ENCODE measurements at places on chromosomes 16 and 17. TPM values are rescaled to one million over a fixed set of nuclear protein-coding genes. Genes with fewer than 3 reads are reported as not detected.

Gene STAC2
- total RNA-seq = 2.3 TPM

- H3K4me3 ChIP-seq = no peak overlapping the region
- no peaks in the 10 kb centered on the region for H3K4me1 ChIP-seq
- DNase-seq = no peak
- H3K36me3 ChIP-seq = no peaks in the 10 kb centered on the region
Observed at GRCh38 chr16:78663690-78664089, 564.2 kb downstream of the WWOX start.

DNA sequence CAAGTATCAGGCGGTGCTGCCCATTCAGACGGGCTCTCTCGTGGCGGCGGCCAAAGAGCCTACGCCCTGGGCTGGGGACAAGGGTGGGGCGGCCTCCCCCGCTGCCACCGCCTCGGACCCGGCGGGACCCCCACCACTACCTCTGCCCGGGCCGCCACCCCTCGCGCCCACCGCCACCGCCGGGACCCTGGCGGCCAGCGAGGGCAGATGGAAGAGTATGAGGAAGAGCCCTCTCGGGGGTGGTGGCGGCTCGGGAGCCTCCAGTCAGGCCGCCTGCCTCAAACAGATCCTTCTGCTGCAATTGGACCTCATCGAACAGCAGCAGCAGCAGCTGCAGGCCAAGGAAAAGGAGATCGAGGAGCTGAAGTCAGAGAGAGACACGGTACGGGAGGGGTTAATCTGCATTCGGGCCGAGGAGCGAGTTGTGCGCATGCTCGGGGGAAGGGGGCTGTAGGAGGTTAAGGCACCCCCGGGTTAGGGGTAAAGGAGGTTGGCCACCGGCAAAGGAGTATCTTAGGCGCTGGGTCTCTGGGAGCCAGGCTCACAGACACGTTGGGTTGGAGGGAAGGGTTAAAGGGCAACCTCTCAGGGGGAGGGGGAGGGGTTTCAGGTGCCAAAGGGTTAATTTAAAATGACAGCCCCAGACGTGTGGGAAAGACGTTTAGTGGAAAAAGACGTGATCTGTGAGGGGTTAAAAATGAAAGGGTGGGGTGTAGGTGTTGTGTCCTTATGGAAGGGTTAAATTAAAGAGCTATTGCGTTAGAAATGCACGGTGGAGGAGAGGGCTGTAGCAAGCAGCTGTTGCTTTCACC is 1.4 kb downstream of the MSL1 start:
- H3K36me3 ChIP-seq = peaks cover 24% of the 10 kb centered on the region
- H3K4me3 ChIP-seq = peak overlapping the region; percentile 100
- no peaks in the 10 kb centered on the region for H3K27me3 ChIP-seq
- peak overlapping the region; percentile 97 for H3K27ac ChIP-seq
- H3K4me1 ChIP-seq = no peaks in the 10 kb centered on the region

Gene EIF3C
- total RNA-seq = 161 TPM

Gene KRT24
- not detected for total RNA-seq

Gene PPP1R1B
- total RNA-seq = not detected

Gene KRTAP4-5
- not detected for total RNA-seq

DNA sequence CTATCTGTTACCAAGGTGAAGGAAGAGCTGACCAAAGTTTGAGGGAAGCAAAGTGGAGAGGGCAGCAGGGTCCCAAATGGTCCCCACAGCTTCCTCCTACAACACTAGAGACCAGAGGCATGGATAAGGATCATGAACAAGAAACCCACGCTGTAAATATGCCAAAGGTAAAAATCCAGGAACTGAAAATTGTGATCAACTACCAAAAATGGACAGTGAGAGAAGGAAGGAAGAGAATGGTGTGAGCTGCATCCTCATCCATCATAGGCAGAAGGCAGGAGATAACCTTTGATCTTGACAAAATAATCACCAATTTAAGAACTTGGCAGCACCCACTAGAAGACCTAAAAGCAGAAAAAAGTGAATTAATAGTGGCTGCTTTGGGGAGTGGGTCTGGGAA is 66.2 kb downstream of the CYTH1 start:
- H3K36me3 ChIP-seq = no peaks in the 10 kb centered on the region
- no peak for DNase-seq
- H3K27me3 ChIP-seq = no peaks in the 10 kb centered on the region
- peaks cover 59% of the 10 kb centered on the region for H3K4me1 ChIP-seq
- H3K27ac ChIP-seq = peak overlapping the region; percentile 67
- H3K4me3 ChIP-seq = no peak overlapping the region

Gene TRPV3
- total RNA-seq = 2.8 TPM

- no peaks in the 10 kb centered on the region for H3K36me3 ChIP-seq
- H3K4me1 ChIP-seq = no peaks in the 10 kb centered on the region
- H3K4me3 ChIP-seq = no peak overlapping the region
- no peak for DNase-seq
Observed at GRCh38 chr16:84807776-84808175, 12.0 kb upstream of the CRISPLD2 start.

- no peak overlapping the region for H3K27ac ChIP-seq
- H3K27me3 ChIP-seq = no peaks in the 10 kb centered on the region
- no peak overlapping the region for H3K4me3 ChIP-seq
- H3K4me1 ChIP-seq = no peaks in the 10 kb centered on the region
Observed at GRCh38 chr17:66684261-66684660, 150.7 kb upstream of the CACNG5 start.

DNA sequence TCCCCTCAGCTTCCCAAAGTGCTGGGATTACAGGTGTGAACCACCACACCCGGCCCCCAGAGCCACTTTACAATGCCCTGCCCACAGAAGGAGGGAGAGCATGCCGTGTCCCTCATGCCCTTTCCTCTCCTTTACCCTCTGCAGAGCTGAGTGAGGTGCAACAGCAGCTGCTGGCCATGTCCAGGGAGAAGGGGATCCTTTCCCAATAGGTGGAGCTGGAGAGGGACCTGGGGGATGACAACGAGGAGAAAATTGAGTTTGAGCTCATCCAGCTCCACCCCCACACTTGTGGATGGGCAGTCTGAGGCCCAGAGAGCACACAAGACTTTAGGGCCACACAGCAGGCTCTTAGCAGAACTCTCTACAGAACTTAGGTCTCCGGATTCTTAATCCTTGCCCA is 7.9 kb upstream of the GSDMA start:
- no peaks in the 10 kb centered on the region for H3K36me3 ChIP-seq
- H3K4me1 ChIP-seq = peaks cover 22% of the 10 kb centered on the region
- no peak for DNase-seq
- no peak overlapping the region for H3K4me3 ChIP-seq

DNA sequence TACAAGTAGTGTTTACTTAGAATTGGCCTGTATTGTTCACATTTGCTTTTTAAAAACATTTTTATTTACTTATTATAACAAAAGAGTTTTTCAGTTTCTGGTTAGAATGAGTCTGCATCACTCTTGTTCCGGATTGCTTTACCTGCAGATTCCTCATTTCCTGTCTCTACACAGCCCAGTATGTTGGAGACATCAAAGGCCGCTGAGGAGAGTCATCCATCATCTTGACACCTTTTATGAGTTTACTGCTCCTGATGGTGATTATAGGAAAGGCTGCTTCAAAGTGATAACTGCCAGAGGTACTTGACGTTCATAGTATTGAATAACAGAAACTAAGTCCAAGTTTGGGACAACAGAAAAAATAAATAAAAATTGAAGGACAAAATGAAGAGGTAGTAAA is 490.5 kb upstream of the CA10 start:
- no peaks in the 10 kb centered on the region for H3K4me1 ChIP-seq
- no peaks in the 10 kb centered on the region for H3K27me3 ChIP-seq
- H3K36me3 ChIP-seq = no peaks in the 10 kb centered on the region

DNA sequence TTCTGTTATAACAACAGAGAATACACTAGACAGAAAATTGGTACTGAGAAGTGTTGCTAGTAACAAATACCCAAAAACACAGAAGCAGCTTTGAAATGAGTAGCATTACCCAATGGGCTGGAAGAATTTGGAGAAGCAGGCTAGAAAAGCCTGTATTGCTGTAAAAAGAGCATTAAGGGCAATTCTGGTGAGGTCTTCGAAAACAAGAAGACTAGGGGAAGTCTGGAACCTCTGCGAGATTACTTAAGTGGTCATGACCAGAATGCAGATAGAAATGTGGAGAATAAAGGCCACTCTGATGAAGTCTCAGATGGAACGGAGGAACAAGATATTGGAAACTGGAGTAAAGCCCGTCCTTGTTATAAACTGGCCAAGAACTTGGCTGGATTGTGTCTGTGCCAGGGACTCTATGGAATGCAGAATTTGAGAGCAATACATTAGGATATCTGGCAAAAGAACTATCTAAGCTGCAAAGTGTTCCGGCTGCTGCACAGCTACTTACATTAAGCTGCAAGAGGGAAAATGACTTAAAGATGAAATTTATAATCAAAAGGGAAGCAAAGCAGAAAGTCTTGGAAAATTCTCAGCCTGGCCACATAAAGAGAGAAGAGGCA is 44.9 kb upstream of the PEMT start:
- peaks cover 3% of the 10 kb centered on the region for H3K4me1 ChIP-seq
- no peaks in the 10 kb centered on the region for H3K27me3 ChIP-seq
- no peak overlapping the region for H3K4me3 ChIP-seq
- H3K27ac ChIP-seq = no peak overlapping the region
- no peaks in the 10 kb centered on the region for H3K36me3 ChIP-seq

DNA sequence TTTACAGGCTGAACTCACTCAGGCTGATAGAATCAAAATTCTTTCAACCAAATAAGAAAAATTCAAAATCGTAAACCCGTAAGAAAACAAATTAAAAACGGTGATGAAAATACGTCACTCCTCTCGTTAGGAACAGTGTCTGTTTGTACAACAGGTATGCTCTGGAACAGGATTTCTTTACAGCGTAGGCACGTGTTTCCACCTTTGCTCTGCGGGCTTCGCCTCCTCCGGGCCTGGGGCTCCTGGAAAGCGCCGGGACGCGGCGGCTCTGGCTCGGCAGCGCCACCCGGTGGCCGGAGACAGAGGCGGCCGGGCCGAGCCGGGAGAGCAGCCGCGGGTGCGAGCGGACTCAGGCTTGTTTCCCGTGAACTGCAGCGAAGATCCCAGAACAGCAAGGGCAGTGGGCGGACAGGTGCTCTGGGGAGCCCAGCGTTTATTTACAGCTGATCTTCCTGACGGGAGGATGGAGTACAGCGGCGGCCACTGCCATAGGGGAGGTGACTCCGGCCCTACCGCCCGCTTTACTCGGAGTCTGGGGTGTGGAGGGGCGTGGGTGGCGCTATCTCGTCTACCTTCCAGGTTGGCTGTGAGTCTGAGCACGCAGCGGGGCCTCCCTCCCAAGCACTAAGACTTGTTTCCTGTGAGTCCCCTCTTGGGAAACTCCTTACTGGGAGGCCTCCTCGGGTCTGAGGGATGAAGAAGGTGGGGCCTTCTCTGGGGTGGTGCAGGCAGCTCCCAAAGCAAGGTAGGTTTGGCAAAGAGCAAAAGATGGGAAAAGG is 40.5 kb upstream of the ATP2A3 start:
- no peak overlapping the region for H3K4me3 ChIP-seq
- peaks cover 41% of the 10 kb centered on the region for H3K4me1 ChIP-seq
- no peak overlapping the region for H3K27ac ChIP-seq
- H3K36me3 ChIP-seq = peaks cover 35% of the 10 kb centered on the region
- no peak for DNase-seq

- H3K4me3 ChIP-seq = no peak overlapping the region
- no peak overlapping the region for H3K27ac ChIP-seq
- no peak for DNase-seq
- H3K4me1 ChIP-seq = no peaks in the 10 kb centered on the region
- H3K27me3 ChIP-seq = no peaks in the 10 kb centered on the region
Observed at GRCh38 chr16:54312502-54312991, 26.0 kb upstream of the IRX3 start.

Gene CHST4
- not detected for total RNA-seq

DNA sequence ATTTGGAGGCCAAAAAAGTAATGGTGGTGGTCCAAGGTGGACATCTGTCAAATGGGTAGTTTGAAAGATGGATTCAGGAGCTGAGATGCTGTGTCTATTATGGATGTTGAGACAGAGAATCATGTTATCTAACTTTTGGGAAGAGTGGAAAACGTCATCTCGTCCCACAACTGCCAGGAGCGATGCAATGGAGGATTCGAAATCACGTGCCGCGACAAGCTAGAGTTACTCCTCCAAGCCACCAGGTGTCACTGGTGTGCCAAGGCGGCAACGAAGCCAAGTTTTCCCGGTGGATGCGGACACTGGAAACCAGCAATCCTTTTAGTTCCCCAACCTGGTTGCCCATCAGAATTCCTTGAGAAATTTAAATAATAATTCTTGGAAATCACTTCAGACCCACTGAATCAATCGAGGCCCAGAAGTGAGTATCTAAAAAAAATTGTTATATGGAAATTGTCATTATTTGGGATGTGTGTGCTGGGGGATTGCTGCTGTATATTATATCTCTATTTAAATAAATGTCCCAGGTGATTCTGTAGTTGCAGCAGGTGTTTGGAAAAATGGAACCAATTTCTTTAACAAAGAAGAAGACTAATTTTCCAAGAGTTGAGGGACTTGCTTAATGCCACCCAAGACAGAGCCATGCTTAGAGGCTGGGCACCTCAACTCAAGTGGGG is 206.1 kb downstream of the HAPSTR1 start:
- H3K27ac ChIP-seq = no peak overlapping the region
- H3K36me3 ChIP-seq = no peaks in the 10 kb centered on the region
- no peaks in the 10 kb centered on the region for H3K4me1 ChIP-seq
- H3K27me3 ChIP-seq = no peaks in the 10 kb centered on the region
- H3K4me3 ChIP-seq = no peak overlapping the region
- DNase-seq = no peak

- no peak overlapping the region for H3K27ac ChIP-seq
- H3K27me3 ChIP-seq = no peaks in the 10 kb centered on the region
- H3K4me3 ChIP-seq = no peak overlapping the region
- peaks cover 30% of the 10 kb centered on the region for H3K4me1 ChIP-seq
- peaks cover 65% of the 10 kb centered on the region for H3K36me3 ChIP-seq
Observed at GRCh38 chr16:1497014-1497598, 3.9 kb downstream of the TELO2 start.

DNA sequence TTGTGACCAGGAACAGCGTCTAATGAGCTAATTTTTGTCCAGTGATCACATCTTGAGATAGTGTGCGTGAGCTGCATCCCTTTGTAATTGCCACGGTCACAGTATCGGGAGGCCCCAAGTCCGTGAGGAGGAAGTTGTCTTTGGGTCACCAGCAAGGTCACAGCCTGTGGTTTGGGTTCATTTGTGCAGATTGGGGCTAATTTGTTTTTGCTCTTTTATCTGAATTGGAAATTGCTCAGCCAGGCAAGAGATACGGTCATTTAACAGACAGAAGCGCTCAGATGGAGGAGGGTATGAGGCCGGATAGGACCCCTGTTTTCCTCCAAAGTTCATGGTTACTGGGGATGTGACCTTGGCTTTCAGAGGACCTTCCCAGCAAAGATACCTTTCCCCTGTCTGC is 174.1 kb downstream of the SNX29 start:
- no peaks in the 10 kb centered on the region for H3K27me3 ChIP-seq
- DNase-seq = no peak
- H3K27ac ChIP-seq = no peak overlapping the region
- H3K4me1 ChIP-seq = peaks cover 12% of the 10 kb centered on the region
- no peaks in the 10 kb centered on the region for H3K36me3 ChIP-seq

DNA sequence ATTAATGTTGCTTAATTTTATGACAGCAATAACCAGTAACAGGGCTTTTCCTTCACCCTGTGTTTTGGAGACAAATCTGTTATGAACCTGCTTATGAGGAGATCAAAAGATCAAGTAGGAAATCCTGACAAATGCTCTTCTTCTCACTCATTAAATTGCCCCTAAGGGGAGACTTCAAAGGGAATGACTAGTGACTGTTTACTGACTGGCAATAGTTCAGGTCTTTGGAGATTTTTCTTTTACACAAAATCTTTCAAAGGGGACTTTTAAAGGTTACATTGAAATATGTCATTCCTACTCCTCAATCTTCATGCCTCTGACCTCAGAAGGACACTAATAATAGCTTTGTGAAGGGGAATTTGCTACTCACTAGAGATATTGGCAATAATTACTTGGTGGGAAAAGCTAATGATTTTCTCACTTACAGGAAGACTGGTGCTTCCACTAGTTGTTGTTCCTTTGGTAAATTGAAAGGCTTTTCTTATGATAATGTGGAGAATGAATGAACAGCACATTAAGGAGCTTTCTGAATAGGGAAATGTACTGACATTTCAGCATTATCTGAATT is 292.9 kb upstream of the CA10 start:
- H3K4me1 ChIP-seq = no peaks in the 10 kb centered on the region
- H3K27me3 ChIP-seq = no peaks in the 10 kb centered on the region
- H3K27ac ChIP-seq = no peak overlapping the region
